ENCODE measurements at places on chromosomes 4 and X. TPM values are rescaled to one million over a fixed set of nuclear protein-coding genes. Genes with fewer than 3 reads are reported as not detected.
A peak's percentile ranks its signal among the peaks of the same experiment; 100 is the strongest.

PRRG3 gene
- 13.0 TPM for polyA plus RNA-seq

NIPAL1 gene
- 3.8 TPM for polyA plus RNA-seq

DSPP gene
- polyA plus RNA-seq = not detected

HSFX1 gene
- polyA plus RNA-seq = 3.0 TPM

PAGE1 gene
- not detected for polyA plus RNA-seq

RHOXF2 gene
- 0.18 TPM for polyA plus RNA-seq

SMIM10L2A gene
- polyA plus RNA-seq = 9.4 TPM

GRCh38 chr4:36337665-36338185, 56.3 kb downstream of the DTHD1 start:
- no peak for DNase-seq

- DNase-seq = no peak
Measured at GRCh38 chrX:56798339-56798711, 69.3 kb downstream of the NBDY start.

GRCh38 chrX:120726294-120726693, 96.4 kb upstream of the C1GALT1C1 start:
- DNase-seq = no peak

DNA sequence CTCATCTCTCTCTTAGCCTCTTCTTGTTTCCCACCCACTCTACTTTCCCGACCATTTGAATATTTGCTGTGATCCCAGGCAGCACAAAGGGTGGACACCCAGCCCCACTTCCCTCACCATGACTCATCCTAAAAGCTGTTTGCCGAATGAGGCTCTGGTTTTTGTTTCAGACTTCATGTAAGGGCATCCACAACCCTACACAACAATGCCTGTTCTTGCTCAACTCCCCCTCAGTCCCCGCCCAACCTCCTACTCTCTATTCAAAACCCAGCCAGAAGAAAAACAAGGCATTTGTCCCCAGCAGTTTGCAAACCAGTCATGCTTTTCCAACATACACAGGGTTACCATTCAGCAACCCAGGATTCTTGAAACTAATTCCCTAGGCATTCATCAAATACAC, 516.5 kb upstream of the CNKSR2 start:
- DNase-seq = no peak

DNA sequence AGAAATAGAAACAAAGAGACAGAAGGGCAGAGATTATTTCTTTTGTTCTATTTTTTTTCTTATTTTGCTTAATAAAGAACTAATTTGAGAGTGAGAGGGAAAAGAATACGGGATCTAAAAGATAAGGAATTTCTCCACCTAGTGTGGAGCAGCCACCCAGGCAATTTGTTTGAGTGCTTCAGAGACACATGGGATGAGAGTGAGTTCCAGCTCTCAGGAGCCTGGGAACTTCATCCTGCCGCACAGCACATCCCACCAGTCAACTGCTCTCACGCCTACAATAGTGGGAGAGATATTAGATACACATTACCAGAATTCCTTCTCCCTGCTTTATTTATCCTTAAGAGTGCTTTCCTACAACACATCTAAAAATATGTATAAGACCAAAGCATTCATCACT, 946.4 kb downstream of the PDHA2 start:
- DNase-seq = no peak

DNA sequence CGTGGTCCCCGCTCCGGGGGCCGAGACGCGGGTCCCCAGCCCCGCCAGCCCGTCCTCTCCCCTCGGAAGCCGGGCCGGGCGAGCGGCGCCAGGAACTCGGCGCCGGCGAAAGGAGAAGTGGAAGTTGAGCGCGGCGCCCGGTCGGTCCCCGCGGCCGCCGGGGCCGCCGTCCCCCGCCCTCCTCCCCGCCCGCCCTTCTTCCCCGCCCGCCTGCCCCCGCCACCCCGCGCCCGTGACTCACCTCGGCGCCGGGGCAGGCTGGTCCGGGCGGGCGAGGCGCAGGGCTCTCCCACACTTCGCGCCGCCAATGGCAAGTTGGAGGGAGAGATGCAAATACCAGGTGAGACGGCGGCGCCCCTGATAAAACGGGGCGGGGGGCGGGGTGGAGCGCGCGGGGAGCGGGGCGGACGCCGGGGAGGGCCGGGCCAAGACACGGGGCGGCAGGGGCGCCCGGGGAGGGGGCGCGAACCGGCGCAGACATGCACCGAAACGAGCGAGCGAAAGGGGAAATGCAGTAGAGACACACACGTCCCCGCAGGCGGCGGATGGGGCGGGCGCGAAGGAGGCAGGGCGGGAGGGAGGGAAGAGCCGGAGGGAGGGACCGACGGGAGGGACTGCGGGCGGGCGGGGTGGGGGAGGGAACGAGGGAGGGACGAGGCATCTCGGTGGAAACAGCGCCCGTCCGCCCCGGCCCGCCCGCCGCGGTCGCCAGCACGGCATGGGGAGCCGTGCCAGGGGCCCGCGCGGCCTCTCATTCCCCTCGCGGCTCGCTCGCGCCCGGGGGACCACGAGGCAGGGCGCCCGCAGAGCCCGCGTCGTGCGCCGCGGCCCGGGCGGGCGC, at the start of gene ELF4:
ELF4 (minus strand) TSS at position 119 of the 841 bp plus-strand sequence. CDS start 29,167 bp downstream, outside the sequence.
- no peak for DNase-seq

GRCh38 chr4:94285666-94286065, 57.0 kb downstream of the HPGDS start:
- no peak for DNase-seq

DNA sequence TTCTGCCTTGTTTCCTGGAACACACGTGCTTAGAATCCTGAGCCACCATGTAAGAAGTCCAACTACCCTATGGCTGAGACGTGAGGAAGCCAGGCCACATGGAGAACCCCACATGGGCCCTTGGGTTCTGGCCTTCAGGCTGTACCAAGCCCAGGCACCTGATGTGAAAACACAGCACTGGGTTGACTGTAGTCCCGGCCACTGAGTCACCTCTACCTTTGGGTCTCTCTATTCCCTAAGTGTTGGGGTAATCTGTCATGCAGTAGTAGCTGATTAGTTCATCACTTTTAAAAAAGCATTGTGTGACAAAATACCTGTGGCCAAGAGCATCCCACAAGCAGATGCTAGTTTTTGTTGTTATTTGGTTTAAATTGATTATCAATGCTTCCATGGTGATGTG, 24.3 kb downstream of the CFAP97 start:
- no peak for DNase-seq

- no peak for DNase-seq
Measured at GRCh38 chrX:132413459-132413858, 75.4 kb downstream of the MBNL3 start.

DNA sequence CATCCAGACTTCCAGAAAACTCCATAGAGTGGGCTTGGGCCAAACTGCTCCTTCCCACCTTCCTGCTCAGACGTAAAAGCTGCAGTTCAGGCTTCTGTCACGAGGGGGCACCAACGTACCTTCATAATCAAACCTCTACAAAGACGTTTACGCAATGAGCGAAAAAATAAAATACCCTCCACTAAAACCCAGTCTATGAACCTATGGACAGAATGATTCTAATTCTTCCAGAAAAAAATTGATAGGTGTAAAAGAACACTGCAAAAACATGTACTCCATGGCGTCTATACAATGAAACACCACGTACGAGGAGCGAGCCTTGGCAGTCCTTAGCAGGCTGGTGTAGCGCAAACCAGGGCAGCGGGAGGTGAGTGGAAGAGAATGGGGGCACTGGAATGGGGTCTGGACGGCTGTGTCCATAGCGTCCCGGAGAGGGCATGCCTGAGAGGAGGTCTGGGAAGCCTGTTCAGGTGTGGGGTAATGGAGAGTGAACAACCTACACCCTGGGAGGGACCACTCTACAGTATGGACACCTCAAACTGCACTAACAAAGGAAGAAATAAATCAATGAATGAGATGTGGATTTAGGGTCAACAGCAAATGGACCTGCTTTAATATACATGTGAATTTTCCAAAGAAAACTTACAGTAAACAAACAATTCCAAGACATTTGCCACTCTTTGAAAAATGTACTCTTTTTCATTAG, 14.4 kb upstream of the RAB40A start:
- DNase-seq = peak; percentile 75

- no peak for DNase-seq
Measured at GRCh38 chrX:41718481-41719235, 5.3 kb upstream of the GPR82 start.

GRCh38 chrX:56572975-56573374, 9.5 kb downstream of the UBQLN2 start:
- no peak for DNase-seq

DNA sequence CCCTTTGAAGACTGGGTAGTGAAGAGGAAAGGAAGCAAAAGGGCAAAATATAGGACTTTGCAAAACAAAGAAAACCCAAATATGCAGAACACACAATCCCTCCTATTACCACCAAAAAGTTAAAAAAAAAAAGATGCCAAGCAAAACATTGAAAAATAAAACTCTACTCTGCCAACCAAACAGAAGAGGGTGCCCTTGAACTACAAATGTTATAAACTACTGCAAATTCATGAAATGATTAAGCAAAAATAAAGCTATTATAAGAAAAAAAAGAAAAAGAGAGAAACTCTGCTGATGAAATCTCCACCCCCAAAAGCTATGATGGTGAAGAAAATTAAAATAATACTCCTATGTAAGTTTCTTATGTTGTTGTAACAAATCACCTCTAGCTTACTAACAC, 168.5 kb upstream of the STK26 start:
- no peak for DNase-seq

DNA sequence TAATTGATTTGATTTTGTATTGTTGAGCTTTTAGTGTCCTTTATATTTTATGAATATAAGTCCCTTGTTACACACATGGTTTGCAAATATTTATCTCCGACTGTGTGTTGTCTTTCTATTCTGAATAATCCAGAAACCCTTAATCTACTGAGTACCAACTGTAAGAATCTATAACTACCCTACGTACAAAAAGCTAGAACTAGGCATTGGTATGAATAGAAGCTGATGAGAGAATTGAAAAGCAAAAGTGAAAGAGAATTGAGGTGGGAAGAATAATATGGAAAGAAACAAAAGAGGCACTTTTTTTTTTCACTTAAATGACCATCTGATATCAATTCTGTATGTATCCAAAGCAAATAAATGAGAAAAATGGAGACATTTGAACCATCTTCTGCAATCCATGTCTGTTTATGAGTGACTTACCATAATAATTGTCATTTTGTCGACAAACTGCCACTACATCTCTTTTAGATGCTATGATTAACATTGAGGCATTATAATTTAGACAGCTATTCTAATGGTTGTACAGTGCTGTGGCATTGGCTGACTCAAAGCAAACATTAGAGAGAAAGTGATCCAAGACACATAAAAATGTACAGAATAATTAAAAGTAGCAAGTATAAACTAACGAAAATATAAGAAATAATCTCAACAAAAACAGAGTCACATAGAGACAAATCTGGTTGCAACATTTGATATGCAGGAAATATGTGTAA, 1516.6 kb upstream of the AGA start:
- no peak for DNase-seq

DNA sequence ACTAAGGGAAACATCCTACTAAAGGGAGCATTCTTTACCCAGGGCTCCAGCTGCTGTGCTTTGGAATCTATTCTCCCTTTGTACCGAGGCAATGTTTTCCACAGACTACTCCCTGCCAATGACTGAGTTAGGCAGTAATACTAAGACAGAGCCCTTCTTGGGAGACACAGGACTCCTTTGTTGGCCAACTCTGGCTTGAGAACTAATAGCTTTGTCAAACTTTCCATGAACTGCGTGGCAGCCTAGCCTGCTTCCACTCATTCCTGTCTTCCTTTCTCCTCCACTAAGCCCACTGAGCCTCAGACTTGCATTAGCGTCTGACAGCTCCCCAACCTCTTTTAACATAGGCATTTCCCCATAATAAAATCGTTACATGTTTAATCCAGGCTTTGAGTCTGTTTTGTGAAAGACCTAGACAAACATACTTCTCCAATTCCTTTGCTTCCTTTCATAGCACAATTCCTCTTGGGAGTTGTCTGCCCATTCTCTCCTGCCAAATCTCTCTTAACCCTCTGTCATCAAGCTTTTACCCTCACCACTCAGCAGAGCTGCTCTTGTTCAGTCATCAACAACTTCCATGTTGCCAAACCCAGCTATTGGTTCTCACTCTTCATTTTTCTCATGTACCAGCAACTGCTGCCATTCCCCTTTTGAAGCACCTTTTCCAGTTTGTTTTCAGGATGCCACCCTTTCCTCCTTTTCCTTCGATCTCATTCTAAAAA, 300.3 kb upstream of the IGFBP7 start:
- no peak for DNase-seq

DNA sequence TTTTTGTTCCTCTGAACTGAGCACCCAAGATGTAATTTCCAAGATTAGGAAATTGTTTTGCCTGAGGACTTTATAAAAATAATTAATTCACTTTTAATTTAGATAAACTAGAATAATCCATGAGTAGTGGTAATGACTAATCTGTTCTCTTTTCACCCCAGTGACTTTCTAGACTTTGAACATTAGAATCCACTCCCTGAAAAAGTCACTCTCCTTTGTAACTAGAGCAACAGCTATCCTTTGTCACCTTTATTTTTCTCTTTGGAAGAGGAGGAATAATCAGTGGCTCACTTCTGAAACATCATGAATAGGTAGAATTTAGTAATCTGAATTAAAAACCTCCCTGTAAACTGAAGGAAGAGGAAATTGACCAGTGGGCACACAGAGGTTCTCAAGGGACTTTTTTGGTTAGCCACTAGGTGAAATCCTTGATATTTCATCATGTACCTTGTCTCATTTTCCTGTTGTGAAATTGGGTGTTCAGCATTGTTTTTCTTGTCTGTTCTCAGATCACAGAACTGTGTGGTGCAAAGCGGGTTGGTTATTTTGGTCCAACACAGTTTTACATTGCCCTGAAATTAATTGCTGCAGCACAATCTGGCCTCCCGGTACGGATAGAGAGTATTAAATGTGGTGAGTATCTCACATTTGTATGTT, 59.4 kb downstream of the REPS2 start:
- DNase-seq = no peak

DNA sequence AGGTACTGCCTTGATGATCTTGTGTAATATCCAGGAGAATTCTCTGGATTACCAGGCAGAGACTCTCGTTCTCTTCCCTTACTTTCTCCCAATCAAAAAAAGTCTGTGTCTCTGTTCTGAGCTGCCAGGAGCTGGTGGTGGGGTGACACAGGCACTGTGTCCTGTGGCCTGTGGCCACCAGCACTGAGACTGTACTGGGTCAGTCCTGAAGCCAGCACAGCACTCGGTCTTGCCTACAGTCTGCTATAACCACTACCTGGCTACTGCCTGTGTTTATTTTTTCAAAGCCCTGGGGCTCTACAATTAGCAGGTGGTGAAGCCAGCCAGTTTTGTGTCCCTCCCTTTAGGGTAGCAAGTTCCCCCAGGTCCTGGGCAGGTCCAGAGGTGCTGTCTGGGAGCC, 331.1 kb upstream of the MAGEB18 start:
- no peak for DNase-seq

DNA sequence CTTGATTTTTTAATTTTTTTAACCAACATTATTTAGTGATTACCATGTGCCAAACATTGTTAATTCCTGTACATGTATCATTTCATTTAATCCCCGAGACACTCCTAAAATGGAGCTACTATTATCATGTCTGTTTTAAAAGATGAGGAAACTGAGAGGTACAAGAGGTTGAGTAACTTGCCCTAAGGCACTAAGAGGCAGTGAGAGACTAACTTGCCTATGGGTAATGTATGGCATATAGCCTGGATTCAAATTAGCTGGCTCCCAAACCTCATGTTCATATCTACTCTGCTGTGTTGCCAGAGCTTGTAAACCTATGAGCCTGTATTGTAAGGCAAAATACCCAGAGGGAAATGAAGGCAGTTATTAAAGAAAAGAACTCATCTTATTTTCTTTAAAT, 443.6 kb downstream of the IL15 start:
- DNase-seq = no peak

- no peak for DNase-seq
Measured at GRCh38 chr4:156685308-156685707, 286.3 kb downstream of the PDGFC start.
